NAMALWA (cell line): ENCODE measurements at places on chromosomes 7 and 10.
A peak's percentile ranks its signal among the peaks of the same experiment; 100 is the strongest.

GRCh38 chr10:120582753-120583152, 125.7 kb downstream of the PLPP4 start:
- DNase-seq, result no peak

DNA sequence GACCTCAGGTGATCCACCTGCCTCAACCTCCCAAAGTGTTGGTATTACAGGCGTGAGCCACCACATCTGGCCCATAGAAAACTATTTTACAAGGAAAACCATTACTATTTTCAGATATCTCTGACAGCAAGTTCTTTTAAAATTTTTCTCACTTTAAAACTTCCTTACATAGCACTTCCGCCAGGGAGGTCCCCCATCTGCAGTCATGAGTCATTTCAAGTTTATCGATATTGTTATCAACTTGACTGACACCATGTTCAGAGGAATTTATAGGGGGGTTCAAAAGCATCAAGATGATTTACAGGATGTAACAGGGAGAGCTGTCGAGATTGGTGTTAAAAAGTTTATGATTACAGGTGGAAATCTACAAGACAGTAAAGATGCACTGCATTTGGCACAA, 88.8 kb downstream of the NRBF2 start:
- no peak for DNase-seq

- peak; percentile 92 for DNase-seq
These were observed 73.3 kb upstream of the NFE2L3 start for GRCh38 chr7:26078437-26079336.

- DNase-seq, result peak; percentile 51
These were observed 38.8 kb downstream of the GSDME start for GRCh38 chr7:24718431-24718831.

DNA sequence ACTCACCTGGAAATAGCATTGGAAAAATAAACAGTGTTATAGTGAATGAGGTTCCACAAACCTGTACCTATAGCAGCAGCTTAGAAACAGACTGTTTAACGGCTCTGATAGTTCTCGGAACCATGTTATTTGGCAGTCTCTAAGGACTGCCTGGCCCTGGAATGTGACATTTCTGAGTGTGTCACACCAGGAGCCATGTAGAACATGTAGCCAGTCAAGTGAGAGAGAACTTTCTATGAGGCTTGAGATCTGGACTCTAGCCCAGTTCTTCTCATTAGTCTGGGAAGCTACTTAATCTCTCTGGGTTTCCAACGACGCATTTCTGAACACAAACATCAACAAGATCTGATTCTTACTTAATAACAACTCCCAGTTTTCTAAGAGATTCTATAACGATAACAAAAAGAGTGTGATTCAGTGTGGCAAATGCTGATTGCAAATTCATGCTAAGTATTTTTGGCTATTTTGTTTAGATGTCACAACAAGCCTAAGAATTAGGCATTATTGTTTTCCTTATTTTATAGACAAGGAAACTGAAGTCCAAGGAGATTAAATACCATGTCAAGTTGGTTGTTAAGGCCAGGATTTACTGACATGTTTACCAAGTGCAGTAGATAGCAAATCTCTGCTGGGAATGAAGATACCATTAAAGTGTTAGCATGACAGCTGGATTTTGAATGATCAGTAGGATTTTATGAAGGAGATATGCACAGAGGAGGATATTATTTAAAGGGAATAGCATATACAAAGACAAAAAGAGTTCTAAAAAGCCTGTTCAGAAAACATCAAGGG, 47.2 kb downstream of the APBB1IP start:
- DNase-seq, result no peak

DNA sequence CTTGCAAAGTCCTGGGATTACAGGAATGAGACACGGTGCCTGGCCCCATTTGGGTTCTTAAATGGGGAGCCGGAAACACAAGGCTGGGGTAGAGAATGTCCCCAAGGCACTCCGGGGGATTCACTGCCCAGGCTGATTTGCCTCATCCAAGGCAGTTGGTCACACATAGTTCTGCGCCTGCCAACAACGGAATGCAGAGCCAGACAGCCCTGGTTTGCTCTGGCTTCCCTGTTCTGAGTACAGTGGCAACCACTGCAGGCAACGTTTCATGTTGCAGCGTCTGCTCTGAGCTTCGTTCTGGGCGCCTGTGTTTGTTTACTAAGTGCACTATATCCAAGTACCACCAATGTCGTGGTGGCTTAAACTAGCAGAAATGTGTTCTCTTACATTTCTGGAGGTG, 61.7 kb upstream of the C1QL3 start:
- no peak for DNase-seq

- peak; percentile 77 for DNase-seq
These were observed 201.3 kb downstream of the MYOF start for GRCh38 chr10:93280699-93281366.

GRCh38 chr7:143256325-143256724, 6.9 kb upstream of the GSTK1 start:
- peak; percentile 17 for DNase-seq

- no peak for DNase-seq
These were observed 29.1 kb upstream of the EFCAB10 start for GRCh38 chr7:105610165-105610930.

DNA sequence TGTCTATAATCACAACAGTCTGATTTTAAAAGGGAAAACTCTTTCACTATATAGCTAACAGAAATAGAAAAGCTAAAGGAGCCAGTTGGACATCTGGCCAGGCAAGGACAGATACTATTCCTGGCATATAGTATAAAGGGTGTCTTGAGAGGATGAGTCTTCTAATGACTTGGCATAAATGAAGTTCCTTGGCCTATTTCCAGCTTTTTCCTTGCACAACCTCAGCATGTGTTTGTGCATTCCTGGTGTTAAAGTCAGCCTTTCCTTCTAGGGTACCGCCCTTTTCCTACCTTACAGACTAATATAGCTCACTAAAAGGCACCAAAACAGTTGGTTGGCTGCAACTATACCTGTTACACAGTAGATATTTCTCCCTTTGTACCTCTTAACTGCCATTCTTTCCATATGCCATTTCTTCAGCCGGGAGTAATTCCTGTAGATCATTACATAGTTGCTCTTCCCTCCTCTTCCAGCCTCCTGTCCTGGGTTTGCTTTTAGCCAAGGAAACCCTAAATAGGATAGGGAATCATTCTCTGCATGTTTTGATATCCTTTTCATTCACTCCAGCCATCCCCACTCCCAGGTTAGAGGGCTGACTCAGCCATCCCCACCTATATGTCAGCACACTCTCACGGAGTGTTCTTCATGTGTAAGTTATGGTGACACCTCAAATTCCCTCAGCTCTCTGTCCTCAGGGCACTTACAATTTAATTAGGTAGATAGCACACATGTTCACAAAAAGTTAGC, 102.1 kb upstream of the MDFIC start:
- DNase-seq, result no peak

DNA sequence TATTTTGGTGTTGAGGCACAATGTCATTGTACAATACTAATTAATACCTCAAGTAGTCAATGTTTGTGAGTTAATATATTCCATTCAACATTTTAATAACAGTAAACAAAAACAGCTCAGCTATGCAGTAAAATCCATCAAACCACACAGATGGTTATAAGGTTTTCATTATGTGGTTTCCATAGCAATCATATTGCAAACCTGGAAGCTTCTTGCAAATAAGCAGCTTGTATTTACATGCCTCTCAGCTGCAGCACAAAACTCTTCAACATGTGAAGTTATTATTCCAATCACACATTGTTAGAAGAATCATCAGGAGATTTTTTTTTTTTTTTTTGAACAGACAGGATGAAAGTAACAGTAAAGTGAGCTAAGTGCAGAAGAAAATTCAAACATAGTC, 170.2 kb downstream of the SKAP2 start:
- peak; percentile 35 for DNase-seq

GRCh38 chr7:94412762-94413322, 18.1 kb downstream of the COL1A2 start:
- no peak for DNase-seq

DNA sequence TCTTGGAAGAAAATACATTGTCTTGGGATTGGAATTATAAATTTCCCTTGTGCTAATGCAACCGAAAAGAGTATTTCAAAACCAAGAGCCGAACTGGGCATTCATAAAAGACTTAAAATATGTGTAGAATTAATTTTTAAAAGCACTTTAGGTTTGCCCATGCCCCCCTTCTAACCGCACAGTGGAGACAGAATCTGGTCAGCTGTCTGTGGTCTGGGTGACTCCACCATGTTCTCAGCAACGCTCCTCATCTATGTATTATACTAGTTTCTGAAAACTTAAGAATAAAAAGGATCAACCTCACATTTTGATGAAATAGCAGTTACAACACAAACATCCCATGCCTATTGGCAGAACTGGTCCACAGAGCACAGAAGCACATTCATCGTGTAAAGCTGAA, 192.6 kb upstream of the C7orf33 start:
- no peak for DNase-seq

DNA sequence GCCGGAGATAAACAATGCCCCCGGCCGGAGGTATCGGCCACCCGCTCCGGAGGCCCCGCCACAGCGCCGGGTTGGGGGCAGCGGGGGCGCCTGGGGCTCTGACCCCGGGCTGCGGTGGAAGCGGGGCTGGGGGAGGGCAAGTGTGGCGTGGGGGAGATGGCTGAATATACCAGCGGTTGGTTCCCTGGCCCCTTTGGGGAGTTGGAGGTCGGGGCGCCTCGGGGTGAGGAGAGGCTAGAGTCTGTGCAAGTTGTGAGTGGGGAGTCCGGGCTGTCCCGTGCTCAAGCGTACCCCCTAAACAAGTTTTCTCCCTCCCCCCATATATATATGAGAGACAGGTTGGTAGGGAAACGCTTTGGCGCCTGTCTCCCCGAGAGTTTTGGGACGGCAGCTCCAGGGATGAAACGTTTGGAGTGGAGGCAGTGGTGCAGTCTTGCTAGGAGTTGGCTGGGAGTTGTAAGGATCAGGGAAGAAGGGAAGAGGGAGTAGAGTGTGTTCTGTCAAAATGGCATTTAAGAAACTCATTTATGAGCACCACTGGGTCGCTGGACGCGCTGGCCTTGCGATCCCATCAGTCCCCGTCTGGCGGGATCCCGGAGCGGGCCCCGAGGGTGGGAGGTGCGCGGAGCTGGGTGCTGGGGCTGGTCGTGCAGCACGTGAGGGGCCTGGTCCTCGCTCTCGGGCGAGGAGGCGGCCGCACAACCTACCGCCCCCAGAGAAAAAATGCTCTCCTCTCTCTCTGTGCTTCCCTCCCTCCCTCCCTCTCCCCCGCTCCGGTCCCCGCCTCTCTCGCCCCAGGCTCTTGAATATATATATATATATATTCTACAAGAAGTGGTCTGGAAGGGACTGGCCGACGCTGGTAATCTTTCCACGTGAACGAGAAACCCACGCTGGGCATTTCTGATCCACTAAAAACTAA, 1.1 kb downstream of the TET1 start:
- no peak for DNase-seq

DNA sequence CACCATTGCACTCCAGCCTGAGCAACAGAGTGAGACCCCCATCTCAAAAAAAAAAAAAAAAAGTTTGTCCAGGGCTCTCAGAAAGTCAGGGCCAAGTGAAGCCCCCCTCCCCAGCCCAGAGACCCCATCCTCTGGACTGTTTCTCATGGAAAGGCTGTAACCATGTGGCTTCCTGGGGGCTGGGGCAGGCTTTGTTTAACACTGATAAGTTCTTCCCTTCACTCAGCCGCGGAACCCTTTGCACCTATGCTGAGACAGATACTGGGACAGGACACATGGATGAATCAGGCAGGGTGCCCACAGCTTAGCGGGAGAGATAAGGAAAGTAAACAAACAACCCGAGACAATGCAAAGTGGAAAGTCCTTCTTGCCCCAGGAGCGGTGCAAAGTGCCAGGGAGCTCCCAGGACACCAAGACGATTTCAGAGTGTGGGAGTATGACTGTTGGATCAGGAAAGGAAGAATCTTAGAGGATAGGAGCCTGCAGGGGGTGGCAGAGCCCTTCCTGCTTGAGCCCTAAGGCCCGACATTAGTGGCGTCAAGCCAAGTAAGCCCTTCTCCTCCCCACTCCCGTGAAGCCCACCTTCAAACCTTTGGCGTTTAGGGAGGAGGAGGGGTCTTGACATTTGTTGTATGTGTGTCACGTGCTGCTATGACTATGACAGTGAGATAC, 11.6 kb downstream of the MLXIPL start:
- no peak for DNase-seq

DNA sequence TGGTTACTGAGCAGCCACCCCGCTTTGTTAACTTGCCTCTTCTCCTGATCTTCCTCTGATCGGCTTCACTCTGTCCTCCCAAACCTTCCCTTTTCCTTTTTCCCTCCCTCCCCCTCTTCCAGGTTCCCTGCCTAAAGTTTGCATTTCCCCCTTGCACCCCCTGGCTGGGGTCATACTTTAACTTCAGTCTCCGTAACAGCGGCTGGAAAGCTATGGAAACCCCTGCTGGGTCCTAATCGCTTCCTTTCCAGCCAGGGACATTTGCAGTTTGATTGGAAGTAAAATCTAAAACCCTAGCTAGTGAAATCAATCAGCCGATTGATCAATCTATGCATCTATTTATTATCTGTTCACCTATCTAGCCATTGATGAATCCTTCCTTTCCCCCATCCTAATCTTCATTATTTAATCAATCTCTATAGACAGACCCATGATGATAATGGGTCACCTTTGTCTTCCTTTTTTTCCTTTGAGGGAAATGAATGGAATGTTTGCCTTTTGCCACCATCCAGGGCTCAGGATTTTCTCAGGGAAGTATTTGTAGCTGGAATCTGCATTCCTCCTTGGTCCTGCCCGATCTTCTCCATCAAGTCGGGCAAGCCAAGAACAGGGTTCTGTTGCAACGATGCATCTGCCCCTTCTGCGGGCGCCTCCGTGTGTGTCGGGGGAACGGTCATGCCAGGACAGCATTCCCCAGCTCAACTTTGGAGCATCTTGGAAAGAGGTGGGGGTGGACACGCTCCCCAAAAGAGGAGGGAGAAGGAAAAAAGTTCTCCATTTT, 8.8 kb downstream of the GATA3 start:
- no peak for DNase-seq

DNA sequence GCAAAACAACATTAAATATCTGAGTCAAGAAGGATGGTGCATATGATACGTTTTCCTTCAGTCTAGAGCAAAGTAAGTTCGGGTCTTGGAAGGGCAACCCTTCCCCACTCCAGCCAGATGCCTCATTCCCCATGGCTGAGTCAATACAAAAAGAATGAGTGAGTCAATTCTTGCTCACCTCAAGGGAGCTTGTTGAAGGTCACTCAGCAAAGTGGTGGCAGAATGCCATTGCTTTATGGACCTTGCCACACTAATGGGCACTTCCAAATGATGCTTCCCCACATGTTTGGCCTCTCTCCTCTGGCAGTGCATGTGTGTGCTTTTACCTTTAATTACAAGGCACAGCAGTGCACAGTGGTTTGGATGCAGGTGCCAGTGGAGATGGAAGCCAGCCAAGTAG, 296.5 kb downstream of the SORCS3 start:
- no peak for DNase-seq
